Inflammatory macrophage (primary cell): ENCODE measurements at places on chromosomes 3 and 15.
A peak's percentile ranks its signal among the peaks of the same experiment; 100 is the strongest.

- DNase-seq = peak; percentile 21
Observed at GRCh38 chr3:27721717-27722564, at the start of gene EOMES. Gene EOMES (minus strand): TSS chr3:27722323. CDS start chr3:27722294, 29 bp downstream.

GRCh38 chr15:88470625-88471372 lies 3.3 kb downstream of the MRPS11 start:
- no peak for DNase-seq

DNA sequence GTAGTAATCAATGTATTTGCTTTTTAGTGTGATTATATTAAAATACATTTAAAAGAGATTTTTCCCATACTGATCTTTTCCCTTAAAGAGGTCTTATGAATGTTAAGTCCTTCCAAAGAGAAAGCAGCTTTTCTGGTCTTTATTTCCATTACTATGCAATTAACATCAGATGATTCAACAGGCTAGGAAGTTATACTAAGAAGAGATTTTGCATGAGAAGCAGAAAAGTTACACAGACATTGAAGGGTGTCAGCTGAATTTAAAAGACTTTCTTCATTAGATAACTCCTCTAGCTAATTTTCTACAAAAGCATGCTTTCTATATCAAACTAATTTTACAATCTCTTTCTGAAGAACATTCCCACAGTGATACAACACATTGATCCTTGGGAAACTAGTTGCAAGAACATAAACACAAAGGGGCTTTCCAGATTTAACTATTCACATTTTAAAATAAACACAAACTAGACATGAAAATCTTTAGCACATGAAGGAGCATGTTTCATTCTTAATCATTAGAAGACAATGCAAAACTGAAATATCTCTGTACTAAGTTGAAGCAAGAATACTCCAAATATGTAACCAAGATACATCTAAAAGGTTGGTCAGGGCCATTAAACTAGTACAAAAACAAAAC lies 965.8 kb downstream of the ROBO1 start:
- no peak for DNase-seq

DNA sequence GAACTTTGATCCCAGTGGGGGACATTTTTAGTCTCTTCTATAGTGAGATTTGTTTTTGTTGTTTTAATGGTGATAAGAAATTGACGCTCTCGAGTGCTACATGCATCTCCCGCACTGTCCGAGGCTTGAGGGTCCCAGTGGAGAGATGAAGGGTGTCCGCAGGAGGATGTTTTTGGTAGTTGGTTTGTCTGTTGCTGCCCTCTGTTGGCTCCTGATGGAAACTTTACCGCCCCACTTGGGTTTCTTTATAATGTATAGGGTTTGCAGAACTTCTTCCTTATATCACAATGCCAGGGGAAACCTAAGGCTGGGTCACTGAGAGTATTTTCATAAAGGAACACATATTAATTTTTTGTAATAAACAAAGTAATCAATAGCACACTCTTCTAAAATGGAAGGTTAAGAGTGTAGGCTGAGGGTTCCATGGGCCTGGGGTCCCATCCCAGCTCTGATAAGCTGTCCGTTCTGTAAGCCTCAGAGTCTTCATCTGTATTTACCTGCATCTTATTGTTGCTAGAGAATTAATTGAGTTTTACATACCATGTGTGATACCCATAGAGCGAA lies 185.3 kb upstream of the FEZF2 start:
- DNase-seq = no peak

DNA sequence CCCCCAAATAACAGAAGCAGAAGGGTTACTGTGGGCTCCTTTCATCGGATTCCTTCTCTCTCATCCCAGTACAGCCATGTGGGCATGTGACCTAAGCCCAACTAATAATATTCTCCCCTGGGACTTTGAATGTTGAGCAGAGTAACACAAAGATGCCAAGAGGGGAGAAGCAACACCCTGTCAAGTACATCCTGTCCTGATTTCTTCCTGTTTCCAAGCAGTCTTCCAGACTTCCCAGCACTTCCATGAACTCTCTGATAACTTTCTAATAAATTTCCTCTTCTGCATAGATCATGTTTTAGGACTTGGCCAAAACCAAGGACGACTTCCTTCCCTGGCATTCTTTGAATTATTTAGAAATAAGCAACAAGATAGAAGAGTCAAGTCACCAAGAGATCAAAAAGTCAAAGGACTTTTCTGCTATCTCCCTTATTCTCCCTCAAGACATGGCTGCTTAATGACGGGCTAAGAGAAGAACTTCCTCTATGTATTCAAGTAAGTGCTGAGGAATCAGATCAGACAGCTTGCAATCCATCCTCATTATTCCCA lies 37.9 kb downstream of the CRYGS start:
- no peak for DNase-seq
